ENCODE measurements at places on chromosomes 4 and X.

- DNase-seq: no peak
These were observed 872.6 kb downstream of the FSTL5 start for GRCh38 chr4:161291222-161291621.

DNA sequence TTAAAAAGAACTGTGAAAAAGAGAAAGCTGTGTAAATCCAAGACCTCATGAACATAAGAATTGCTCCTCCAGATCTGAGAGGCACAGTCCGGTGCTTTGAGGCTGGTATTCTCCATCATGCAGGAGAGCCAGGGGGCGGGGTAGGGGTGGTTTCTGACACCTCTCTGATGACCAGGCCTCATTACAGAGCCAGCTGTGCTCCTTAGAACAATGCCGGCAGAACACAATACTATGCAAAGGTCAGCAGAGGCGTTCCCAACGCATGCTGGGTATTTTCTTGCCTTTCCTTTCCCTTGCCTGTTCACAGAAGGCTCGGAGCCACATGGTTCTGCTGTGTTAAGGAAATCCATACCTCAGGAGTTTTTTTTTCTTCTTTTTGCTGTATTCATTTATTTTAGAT, 91.2 kb upstream of the SOD3 start:
- no peak for DNase-seq

GRCh38 chr4:142815834-142816233, 30.3 kb downstream of the INPP4B start:
- DNase-seq: no peak

DNA sequence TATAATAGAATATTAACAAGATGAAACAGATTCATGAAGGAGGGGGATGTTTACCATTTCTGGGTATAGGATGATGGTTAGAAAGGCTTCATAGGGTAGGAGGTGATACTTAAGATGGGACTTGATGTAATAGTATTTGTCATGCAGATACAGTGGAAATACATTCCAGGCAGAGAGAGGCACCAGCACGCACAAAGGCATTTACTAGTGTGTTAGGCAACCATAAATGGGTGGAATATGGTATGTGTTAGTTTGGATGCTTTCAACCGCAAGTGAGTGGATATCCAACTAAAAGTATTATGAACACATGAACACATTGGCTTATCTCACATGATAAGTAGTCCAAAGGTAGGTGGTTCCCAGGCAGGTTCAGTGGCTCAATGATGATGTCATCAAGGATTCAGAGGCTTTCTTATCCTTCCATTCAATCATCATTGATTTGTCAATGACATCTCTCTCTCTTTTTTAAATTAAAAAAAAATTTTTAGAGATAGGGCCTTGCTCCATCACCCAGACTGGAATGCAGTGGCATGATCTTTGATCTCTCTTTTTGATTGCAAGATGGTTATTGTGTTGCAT, 12.7 kb upstream of the STARD8 start:
- no peak for DNase-seq

DNA sequence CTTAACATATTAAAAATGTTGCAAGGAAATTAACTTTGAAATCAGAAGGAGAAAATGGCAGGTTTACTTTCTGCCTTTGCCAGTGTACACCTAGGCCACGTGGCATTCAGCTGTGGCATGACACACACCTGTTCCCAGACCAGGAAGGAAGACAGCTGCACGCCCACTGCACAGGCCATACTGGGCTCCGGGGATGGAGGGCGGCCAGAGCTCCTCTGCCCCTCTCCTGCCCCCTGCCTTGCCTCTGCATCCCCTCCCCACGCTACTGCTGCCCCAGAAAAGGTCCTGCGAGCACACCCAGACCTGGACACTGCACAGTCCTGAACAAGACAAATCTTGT, 68.4 kb downstream of the GATB start:
- DNase-seq: no peak
